Activated gamma-delta T cell treated with anti-CD3 and anti-CD28 coated beads, Interleukin-2, amount 50 U/mL, for 16 hours (primary cell): ENCODE measurements at places on chromosomes 6 and 20.

GRCh38 chr20:47204008-47204849 is 152.3 kb downstream of the ZMYND8 start:
- no peak for DNase-seq

- no peak for DNase-seq
These were observed 320.0 kb downstream of the GJA1 start for GRCh38 chr6:121755485-121755884.

GRCh38 chr6:111159633-111160032 is 72.3 kb downstream of the SLC16A10 start:
- no peak for DNase-seq

GRCh38 chr20:14441201-14441600 is 103.8 kb upstream of the FLRT3 start:
- DNase-seq, result no peak

DNA sequence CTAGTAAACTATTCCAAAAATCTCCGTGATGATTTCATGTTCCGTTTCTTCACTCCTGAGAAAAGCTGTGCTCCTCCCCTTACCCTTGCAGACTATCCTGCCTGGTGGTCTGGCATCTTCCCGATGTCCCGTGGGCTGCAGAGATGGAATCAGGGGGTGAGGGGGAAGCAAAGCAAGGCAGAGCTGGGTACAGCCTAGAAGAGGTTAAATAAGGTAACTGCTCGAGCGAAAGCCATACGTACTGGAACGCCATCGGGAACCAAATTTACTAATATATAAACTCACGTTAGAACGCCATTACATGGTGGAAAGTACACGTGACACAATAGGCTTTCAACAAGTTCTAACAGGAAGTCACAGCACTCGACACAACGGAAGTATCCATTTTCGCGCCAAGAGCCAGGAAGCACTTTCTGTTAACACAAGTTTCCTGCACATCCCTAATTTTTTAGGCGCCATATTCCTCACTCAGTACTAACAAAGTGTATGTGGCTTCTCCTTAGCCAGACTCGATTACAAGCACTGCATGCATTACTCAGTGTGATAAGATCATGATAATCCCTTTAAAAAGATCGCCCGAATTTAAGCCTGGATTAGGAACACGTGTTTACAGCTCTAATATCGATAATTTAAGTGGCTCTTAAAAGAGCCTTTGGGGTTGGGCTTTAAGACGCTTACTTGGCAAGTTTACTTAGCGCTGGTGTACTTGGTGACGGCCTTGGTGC is 101.6 kb upstream of the PRSS16 start:
- peak; percentile 45 for DNase-seq

GRCh38 chr20:59547596-59547995 is 56.7 kb upstream of the PHACTR3 start:
- no peak for DNase-seq

DNA sequence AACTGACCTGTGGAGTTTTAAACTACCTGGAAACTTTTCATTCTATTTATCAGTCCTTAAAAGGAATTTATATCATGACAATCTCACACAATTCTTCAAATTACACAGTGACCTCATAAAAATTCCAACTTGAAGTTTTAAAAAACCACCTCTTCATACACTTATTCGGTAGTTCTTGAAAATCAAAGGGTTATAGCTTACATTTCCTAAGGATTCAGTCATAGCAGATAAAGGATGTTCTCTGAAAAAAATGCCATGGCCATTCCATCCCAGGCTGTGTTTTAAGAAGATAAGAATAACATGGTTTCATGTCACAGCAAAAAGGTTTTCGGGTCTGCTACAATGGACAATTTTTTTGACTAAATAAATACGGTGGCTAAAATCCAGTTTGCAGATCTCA is 41.2 kb downstream of the GOPC start:
- no peak for DNase-seq

DNA sequence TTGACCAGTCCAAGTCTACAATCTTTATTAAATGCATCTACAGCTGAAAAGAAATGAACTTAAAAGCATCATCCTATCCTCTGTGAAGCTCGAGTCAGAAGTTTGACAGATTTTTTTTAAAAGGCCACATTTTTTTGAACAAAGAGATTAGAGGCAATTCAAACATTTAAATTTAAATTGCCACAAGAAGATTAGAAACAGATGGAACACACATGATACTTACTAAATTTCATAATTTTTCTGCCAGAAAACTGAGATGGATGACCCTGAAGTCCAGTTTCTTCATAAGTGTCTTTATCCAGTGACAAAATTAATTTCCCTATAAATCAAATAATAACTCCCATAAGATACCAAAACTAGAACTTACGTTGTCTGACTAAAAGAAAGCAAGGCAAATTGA is 4.3 kb downstream of the RPP40 start:
- no peak for DNase-seq

DNA sequence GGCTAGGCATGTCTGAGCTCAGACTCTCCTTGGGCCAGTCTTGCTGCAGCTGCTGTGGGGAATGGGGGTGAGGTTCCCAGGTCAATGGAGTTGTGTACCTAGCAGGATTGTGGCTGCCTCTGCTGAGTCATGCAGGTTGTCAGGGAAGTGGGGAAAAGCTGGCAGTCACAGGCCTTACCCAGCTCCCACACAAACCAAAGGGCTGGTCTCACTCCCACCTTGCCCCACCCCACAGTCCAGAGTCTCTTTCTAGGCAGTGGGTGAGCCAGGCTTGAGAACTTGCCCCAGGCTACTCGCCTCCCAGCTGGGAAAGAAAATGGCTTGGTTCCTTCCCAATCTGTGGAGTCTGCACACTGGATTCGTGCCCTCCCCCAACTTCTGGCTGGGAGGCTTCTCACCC is 65.7 kb downstream of the SCP2D1 start:
- DNase-seq, result no peak

DNA sequence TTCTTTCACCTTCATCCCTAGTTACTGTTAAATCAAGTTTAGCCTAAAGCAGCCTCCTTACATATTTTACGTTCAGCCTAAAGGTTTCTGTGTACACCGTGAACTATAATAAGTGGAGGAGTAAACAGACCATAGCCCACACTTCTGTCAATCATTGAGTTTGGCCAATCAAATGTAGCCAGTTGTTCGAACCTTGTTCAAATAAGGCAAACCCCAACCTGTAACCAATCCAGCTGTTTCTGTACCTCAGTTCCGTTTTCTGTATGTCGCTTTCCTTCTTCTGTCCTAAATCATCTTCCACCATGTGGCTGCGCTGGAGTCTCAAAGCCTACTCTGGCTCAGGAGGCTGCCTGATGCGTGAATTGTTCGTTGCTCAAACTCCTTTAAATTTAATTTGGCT is 1.8 kb upstream of the FBXO30 start:
- DNase-seq, result no peak

DNA sequence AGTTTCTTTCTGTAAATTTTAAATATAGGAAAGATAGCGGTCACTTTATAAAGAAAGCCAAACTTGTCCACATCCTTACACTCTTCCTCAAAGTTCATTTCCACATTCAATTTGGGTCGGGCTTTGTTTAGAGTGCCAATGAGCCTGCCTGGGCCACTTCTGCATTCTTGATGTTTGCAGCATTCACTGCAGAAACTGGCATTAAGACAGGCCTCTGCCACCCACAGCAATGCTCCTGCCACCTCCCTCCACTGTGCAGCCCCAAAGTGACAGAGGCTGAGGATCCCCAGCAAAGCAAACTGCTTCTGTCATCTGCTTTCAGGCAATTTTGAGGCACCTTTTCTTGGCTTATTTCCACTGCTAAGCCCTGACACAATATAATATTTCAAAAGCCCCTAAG is 61.2 kb downstream of the TNFAIP3 start:
- DNase-seq, result peak; percentile 27

GRCh38 chr20:51285684-51286083 is 256.8 kb downstream of the NFATC2 start:
- no peak for DNase-seq

DNA sequence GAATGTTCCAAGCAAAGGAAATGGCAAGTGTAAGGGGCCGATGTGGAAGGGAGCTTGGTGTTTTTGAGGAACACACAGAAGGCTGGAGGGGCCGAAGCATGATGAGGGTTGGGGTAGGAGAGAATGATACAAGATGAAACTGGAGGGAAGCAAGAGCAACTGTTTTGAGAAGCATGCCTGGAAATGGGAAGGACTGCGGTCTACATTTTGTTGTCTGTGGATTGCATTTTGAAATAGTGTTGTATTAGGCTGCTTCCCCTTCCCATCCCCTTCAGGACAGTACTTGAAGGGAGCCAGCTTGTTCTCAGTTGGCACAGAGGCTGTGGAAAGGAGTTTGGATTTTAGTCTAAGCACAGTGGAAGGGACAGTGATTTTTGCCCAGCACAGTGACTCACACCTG is 2.2 kb downstream of the TM9SF4 start:
- no peak for DNase-seq

DNA sequence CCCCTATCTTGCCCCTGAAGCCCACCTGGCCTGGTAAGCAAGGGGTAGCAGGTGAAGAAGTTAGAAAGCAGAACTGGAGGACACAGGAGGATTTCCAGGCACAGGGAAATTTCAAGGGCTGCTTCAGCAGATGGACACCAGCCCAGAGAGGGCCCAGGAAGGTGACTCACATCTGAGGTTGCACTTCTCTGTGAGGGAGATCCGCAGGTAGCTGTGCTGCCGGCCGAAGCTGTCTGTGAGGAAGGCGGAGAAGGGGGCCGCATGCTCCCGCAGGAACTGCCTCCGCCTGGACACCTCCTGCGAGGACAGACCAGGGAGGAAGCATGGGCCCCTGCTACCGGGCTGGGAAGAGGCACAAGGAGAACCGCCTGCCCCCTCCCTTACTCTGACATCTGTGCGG is 7.1 kb downstream of the MOCS1 start:
- DNase-seq, result no peak

DNA sequence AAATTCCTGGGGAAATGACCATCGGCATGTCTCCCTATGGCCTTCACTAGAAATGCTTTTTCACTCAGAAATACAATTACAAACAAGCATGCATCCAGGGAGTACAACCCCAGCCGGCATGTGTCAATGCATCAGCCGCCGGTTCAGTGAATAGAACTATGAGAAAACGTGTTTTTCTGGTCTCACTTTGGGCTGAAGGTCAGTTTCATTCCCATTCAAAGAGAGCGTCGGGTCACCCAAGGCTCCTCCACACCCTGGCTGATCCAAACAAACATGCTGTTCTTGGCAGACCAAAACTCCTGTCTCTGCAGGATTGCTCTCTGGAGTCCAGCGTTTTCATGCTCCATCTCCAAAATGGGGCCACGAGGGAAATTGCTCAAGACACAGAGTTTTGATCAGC is 35.5 kb upstream of the NXT1 start:
- no peak for DNase-seq

DNA sequence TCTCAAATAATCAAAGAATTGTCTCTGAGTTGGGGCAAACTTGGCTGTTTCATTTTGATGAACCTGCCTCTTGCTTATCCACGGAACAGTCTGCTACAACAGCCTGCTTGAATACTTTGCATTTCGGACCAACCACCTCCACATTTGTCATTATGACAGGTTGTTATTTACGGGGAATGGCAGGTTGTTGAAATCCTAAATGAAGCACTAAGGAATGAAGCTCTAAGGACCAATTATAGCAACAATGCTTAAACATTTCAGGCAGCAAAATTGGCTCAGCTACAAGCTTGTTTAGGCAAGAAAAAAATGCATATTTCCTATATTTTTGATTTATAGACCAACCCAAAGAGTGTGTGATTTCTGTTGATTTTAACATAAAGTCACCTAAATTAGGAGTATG is 84.5 kb downstream of the MAP3K7 start:
- no peak for DNase-seq

DNA sequence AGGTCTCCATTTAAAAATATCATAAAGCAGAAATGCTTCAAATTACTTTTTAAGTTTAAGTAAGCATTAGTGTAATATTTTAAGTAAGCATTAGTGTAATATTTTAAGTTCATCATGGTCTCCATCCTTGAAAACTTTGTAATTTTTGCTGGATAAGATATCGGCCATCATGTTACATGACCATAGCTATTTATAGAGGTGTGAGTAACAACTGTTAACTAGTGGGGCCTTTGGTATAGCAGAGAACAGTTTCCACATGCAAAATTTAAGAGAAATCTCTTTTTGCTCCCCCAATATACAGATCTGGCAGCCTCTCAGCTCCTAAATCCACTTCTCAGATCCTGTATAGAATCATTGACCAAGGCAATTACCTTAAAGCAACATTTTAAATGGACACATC is 468 bp downstream of the TRDN start:
- DNase-seq, result no peak

DNA sequence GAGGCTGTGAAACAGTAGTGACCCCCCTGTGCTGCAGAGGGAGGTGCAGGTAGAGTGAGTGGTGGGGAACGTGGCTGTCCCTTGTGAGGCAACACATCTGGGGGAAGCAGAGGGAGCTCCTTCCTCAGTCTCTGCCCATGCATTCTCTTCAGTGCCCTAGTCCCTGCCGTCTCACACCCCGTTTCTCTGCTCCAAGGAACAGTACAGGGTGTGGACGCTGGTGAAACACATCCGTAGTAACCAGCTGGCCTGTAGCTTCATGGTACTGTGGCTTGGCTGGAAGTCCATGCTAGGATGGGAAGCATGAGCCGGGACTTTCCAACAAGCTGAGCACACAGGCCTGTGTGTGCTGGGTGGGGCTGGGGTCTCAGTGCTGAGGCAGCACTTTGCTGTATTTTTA is 25.4 kb upstream of the CST3 start:
- no peak for DNase-seq

DNA sequence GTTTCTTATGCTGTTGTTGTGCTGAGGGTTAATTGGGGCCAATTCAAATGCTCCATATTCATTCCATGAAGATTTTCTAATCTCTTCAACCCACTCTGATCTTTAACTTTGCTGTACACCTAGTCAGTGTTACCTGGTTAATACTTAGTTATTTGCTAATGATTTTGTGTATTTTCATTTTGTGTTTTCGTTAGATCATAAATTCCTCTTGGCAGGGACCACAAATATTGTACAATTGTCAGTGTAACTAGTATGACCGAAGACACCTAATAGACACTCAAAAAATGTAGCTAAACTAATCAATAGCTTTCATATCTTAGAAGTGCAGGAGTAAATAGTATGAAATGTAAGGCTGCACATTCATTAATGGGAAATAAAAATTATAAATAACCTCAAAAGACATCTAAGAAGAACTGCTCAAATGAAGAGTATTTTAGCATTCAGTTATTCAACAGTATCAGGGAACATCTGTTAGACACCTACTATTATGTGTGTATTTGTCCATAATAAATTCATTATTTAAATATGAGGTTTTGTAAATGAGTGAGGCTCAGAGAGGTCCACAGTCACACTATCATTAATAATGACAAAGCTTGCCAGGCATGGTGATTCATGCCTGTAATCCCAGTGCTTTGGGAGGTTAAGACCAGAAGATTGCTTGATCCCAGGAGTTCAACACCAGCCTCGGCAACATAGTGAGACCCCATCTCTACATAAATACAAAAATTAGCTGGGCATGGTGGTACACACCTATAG is 13.4 kb upstream of the HSF2 start:
- no peak for DNase-seq

DNA sequence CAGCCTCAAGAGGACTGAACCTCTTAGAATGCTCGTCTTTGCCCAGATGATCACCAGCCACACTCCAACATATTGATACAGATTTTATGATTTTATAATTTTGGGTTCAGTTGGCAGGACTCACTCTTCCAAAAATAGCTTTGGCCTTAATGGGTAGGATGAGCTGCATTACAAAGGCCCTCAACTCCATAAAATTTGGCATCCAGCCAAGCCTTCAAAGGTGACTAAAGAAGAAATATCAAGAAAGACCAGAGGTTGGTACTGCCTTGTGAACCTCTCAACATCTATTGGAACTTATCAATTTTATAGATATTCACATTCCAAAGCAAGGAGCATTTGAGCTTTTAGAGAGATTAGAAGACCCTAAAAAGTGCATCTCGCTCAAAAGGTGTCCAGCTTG is 48.4 kb upstream of the SNAP25 start:
- DNase-seq, result no peak
